AG10803 (cell line): ENCODE measurements at places on chromosomes 3 and 15.

- no peak for DNase-seq
Measured at GRCh38 chr3:14332392-14332791, 70.0 kb upstream of the SLC6A6 start.

- DNase-seq = no peak
Measured at GRCh38 chr3:186185194-186185787, 76.4 kb upstream of the ETV5 start.

GRCh38 chr3:78791753-78792152, 976.0 kb downstream of the ROBO1 start:
- no peak for DNase-seq

- DNase-seq = no peak
Measured at GRCh38 chr15:40157778-40158447, 3.0 kb upstream of the BUB1B start.

GRCh38 chr3:72190050-72190449, 405.1 kb upstream of the PROK2 start:
- no peak for DNase-seq

DNA sequence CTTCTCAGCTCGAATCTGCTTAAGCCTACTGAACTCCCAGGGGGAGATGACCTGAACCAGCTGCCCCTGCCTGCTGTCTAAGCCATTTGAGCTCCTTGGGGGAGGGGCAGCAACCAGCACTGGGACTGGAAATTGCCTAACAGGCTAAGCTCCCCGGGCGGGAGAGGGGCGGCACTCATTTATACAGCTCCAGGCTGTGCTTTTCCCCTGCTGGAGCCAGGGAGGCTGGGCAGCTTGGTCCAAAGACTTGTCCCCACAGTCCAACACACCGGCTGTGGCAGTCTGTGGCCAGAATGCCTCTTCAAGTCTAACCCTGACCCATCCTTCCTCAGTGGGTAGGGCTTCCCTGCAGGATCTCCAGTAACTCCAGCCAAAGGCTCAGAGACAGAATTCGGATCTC, 1241.5 kb downstream of the ROBO2 start:
- DNase-seq = no peak

DNA sequence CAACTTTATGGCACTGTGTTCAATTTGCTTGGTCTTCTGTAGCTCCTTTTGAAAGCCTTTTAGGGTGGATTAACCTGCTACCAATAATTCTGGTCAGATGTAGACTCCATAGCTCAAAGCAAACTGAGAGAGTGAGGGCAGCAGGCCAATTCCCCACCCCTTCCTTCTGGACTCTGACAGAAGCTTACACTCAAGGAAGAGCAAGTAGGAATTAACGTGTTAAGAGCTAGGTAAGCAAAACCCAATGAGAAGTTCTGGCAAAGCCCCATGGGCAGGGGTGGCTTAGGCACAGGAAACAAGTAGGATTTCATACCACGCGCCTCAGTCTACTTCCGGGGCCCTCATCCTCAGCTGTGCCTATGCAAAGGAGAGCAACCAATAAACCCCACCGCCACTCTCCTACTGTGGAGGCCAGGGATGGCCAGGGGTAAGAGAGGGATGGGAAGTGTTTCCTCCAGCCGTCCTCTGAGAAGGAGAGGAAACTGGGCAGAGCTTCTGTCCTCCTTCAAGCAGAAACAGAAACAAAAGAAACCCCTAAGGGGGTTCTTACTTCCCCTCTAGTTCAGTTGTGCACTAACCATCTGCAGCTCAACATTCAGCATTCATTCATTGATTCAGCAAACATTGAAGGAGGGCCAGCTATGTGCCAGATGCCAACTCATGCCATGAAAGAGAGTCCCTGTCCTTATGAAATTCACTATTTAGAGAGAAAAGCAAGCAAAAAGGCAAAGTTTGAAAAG, 12.6 kb downstream of the CCR5 start:
- no peak for DNase-seq

DNA sequence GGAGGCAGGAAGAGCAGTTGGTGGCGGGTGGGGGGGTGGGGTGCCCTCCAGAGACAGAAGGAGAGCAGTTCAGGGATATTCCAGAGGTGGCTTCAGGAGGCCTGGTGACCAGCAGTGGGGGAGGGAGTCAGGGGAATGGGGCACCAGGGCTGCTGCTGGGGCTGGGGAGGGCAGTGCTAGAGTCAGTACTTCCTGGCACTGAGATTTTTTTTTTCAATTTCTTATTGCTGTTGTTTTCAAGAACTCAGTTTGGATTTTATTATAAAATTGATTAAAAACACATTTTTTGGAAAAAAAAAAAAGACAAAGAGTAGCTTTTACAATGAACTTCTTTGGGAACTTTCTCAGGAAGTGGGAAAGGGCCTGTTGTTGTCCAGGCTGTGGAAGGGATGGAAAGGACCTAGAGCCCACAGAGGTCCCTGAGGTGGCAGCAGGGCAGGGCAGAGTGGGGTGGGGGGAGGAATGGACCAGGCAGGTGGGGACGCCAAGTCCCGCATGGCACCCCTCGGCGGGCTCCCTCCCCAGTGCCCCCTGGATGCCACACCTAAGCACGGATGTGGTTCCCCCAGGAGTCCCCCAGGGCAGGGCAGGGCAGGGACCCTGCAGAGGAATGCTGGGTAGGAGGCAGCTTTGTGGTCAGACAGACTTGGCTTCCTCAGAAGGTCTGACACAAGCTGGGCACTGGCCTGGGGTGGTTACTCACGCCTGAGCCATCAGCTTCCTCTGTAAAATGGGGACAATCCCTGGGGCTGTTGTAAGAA, 8.5 kb upstream of the ANPEP start:
- peak; percentile 79 for DNase-seq

GRCh38 chr3:143507735-143508580, 340.3 kb downstream of the SLC9A9 start:
- peak; percentile 78 for DNase-seq

DNA sequence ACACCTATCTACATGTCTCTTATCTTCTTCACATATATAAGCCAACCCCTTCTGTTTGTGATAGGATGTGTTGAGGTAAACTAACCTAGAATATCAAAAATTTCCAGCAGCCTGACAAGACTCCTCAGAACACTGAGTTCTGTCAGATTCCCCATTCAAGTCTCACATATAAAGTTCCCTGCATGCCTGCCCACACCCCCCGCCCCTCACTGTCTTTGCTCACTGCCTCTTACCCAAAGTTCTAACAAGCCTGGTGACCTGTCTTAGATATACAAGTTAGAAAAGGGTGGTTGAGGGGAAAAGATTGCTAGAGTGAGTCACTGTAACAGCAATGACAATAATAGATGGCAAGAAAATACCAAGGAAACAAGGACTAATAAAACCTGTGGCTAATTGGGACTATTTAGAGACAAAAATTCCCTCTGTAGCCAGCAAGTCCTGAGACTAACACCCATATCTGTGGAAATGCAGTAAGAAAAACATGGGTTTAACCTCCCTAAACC, 40.1 kb downstream of the FBXO22 start:
- DNase-seq = no peak

- DNase-seq = no peak
Measured at GRCh38 chr15:78831229-78832207, 20.3 kb upstream of the ADAMTS7 start.

DNA sequence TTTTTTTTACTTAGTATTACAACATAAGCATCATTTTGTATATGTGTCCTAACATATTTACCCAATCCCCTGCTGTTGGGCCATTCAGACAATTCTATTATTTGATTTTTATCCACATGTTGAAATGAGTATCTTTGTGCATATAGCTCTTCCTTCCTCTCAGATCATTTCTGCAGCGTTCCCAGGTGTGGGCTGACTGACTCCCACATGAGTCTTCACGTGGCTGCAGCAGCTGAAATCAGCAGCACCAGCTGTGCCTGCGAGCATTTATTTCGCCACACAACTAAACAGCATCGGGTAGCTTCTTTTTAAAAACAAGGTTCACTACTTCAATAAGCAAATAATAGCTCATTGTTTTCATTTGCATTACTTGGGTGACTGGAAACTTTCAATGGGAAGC, 44.5 kb upstream of the PDE8A start:
- no peak for DNase-seq

DNA sequence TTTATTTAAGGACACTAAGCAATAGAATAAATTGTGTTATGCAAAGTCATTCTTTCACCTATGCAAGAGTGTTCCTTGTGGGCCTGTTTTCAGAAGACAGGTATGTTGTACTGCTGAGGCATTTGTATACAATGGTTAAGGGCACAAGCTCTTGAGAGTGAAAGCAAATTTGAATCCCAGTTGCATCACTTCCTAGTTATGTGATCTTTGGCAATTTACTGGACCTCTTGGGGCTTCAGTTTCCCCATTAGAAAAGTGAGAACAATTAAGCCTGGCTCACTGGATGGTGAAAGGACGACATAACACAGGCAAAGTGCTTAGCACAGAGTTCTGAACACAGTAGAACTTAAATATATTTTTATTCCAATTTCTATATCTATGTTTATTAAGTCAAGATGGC, 117.4 kb downstream of the EFHB start:
- no peak for DNase-seq

GRCh38 chr3:82973791-82974190, 1212.3 kb upstream of the GBE1 start:
- DNase-seq = no peak

- no peak for DNase-seq
Measured at GRCh38 chr15:59282515-59283337, 76.1 kb downstream of the LDHAL6B start.

GRCh38 chr3:175729466-175729865, 870.3 kb downstream of the NAALADL2 start:
- no peak for DNase-seq

DNA sequence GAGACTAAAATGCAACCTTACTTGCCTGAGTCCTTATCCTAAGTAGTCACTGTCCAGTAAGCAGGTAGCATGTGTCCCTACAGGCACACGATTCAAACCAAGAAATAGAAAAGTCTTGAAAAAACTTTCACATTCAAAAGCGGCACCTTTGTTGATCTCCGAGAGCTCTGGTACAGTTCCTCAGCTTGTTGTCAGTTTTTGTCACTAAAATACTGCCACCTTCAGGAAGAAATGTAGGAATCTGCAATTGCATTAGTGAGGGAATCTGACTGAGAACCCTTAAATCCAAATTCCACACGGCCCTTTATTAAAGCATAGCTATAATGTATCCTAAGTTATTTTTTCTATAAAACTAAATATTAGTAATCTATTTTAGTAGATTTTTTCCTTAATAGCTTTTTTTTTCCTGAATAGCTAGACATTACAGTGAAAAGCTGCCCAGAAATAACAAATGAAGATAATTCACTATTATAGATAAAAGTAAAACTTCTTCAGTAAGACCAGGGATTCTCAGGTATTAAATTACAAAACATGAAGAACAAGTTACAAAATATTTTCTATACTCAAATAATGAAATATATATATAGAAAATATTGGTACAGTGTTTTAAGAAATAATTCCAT, 44.0 kb downstream of the CCDC54 start:
- DNase-seq = peak; percentile 76

GRCh38 chr3:12229146-12229851, 59.6 kb upstream of the PPARG start:
- no peak for DNase-seq

DNA sequence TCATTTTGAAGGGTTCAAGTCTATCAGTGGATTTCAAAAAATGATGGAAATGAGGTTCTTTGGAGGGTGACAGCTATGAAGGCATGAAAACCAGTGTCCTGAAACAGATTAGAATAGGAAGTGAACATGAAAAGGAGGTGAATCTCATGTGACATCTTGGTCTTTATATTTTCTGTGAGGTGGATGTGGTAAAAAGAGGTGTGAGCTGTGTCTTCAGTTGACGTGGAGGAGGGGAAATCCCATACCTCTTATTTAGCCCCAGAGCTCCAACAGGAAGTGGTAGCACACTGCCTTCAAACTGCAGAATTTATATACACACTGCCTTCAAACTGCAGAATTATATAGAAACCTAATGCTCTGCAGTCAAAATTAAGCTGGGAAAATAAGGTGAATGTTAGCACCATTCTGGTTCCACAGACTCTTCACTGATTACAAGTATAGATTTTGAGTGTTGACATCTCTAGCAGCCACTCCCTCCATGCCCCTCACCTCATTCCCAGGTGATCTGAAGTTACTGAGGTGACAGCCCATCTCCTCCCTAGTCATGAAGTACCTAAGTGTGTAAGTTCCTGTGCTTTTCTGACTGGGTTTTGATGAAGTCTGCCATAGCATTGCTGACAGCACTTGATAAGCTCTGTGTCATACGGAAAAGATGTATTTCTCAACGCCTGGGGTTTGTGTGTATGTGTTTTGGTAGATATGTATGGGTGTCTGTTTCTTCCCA, 2.7 kb downstream of the RAB8B start:
- DNase-seq = no peak

DNA sequence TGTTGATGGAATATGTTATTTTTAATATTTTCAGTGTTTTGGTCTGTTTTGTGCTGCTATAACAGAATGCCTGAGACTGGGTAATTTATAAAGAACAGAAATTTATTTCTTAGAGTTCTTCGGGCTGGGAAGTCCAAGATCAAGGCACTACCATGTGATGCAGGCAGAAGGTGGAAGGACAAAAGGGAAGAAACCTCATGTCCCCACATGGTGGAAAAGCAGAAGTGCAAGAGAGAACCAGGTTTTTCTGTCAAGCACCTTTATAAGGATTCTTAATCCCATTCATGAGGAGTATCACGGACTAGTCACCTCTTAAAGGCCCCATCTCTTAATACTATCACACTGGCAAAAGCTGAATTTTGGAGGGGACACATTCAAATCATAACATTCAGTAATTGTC, 57.9 kb upstream of the EPHB3 start:
- no peak for DNase-seq

GRCh38 chr3:42670670-42671069, 14.7 kb upstream of the KLHL40 start:
- DNase-seq = no peak

DNA sequence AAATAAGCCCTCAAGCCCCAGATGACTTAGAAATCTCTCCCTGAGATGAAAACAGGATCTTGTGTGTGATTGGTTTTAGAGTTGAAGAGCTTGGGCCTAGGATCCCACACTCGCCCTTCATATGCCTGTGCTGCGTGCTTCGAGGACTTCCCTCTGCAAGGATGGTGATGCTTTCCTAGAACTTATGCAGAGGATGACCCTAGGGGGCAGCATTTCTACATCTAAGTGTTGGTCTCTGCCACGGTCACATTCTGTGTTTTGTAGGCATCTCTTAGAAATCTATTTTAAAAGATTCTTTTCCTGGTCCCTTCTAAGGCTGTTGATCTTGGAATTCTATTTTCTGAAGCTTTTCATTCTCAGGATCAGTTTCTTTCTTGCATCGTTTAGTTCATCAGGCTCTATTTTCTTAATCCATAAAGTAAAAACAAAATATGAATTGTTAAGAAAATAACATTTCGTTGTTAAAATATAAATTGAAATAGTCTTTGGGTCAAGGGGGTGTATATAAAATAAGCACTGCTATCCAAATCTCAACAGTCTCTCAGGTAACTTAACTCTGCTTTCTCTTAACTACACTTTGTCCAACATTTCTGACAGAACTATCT, 45.7 kb downstream of the WDR76 start:
- DNase-seq = peak; percentile 83

GRCh38 chr3:176927280-176927679, 270.0 kb downstream of the TBL1XR1 start:
- no peak for DNase-seq

GRCh38 chr3:27049792-27050191, 319.4 kb downstream of the NEK10 start:
- no peak for DNase-seq

- no peak for DNase-seq
Measured at GRCh38 chr3:195246581-195246995, 24.4 kb downstream of the XXYLT1 start.

- DNase-seq = no peak
Measured at GRCh38 chr15:87733541-87733941, 523.0 kb downstream of the NTRK3 start.

- DNase-seq = peak; percentile 82
Measured at GRCh38 chr3:99753268-99753975, 64.2 kb upstream of the CMSS1 start.
